ENCODE measurements at places on chromosomes 12 and 14.

GRCh38 chr12:69984241-69984640 lies 159.2 kb downstream of the MYRFL start:
- DNase-seq, result no peak

- no peak for DNase-seq
Measured at GRCh38 chr12:22310275-22310674, 24.2 kb downstream of the ST8SIA1 start.

DNA sequence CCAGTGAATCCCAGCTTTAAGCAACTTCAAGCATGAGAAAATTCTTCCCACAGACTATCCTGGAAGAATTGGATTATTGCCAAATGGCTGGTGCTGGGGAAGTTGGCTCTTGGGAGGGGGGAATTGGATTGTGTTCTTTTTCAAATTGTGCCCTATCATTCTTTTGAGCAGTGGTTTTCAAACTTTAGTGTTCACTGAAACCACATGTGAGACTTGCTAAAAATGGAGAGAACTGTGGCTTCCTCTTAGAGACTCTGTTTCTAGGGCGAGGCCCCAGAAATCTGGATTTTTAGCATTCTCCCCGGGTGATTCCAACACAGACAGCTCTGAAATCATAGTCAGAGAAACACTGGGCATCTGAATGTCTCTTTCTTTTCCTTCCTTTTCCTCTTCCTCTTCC lies 14.3 kb upstream of the OTUB2 start:
- no peak for DNase-seq

DNA sequence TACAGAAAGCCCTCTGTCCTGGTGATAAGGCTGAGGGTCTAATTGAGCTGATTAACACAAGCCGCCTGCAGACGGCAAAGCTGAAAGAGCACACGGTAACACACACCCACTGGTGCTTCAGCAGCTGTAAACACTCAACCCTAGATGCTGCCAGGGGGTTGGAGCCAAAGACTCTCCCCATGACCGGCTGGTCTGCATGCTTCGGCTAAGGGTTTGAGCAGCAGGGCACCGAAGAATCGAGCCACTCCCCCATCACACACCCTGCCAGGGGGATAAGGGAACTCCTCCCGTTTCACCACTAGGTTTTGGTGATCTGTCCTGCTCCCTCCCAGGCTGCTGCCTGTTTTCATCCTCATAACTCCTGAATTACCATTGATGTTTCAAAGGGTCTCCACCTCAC lies 141.0 kb upstream of the OVCH1 start:
- DNase-seq, result no peak

Measured in stimulated activated CD4-positive, alpha-beta T cell treated with anti-CD3 and anti-CD28 coated beads, Interleukin-1b, Interleukin-23, amount 100 ng/mL, for 4 hours (primary cell).